DMS79 (cell line): ENCODE measurements at places on chromosomes 1 and 21.

DNA sequence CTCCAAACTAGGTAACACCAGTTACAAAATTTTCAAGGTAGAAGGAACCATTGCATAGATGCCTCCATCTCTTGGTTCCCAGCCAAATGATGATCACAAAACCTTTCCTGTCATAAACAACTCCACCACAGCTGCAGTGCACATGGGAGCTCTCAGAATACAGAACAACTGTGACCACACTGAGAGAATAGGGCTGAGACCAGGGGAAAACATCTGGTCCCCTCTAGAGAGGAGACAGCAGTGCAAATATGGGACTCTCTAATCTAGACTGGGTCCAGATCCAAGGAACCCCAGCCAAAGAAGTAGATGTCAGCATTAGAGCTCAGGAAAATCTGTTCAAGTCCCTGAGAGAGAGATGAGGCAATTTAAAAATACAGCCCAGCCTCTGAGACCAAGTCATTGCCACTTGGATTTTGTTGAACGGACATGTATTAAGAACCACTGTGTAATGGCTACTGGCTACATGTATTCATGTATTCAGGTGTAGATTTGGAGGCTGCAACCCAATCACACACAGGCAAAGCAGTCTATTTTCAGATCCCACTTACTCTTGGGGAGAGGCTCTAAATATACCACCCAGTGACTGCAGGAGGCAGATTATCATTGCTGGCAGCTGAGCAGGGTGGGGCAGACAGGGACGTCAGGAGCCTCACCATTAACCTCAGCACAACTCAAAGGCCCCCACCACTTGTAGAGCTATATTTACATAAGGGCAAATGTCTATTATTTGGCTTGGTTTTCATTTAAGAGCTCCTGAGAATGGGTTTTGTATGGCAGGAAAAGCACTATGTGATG, 7.6 kb upstream of the RXRG start:
- no peak for DNase-seq

DNA sequence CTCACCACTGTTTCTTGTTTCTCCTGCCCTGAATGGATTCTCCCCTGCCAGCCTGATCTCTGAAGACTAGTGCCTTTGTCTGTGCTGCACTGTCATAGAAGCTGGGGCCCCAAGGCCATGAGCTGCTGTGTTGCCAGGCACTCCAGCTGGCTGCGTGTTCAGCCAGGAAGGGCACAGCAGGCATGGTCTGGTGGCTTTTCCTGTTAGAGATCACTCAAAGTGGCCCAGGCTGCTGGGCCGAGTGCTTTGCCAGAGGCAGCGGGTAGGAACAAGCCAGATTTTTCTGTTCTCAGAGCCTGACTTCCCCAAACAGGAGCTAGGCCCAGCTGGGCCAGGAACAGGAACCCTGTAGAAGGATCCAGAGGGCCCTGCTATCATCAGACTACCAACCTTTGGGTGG, 5.2 kb downstream of the ADPRS start:
- DNase-seq: no peak

DNA sequence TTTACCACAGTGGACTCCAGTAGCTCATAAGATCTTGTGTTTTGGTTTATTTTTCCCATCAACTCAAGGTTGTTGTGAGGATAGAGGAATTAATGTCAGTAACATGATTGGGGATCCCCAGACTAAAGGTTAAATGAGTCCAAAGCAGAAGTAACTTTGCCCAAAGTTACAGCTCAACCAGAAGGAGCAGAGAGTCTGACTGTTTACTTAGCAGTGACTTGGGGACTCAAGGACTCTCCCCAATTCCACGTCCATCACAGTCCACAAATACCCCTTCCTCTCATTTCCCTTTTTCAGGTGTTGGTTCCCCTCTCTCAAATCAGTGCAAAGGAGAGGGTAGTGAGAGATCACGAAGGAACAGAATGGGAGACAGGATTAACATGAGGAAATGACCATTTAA, 4.0 kb upstream of the ETV3 start:
- no peak for DNase-seq

DNA sequence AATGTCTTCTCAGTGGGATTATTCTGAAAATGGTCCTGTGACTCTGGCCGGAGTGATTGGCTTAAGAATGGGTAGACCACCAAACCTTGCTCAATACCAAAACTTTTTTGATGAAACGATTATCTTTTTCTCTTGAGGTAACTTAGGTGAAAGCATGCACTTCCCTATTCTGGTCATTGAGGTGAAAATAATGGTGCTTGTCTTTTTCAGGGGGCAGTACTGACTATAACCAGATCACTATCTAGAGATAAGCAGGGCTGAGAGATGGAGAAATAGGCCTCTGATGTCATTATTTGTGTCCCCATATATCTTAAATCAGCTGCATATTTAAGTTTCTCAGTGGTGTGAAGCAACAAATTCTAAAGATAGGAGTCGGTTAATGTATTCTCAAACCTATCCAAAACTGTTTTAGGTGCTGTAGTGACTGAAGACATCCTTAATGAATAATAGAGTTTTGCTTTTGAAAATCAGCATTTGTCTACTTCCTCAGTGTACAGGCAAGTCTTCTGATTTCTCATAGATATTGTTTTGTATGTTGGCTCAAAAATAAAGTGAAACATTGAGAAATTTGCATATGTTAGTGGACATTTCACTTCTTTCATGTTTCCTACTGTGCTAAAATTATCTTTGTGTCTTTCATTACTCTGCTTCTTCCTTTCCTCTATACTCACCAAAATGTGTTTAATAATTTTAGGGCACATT, 735.3 kb upstream of the ADGRL4 start:
- DNase-seq: no peak

- no peak for DNase-seq
These were observed 47.0 kb upstream of the GJA5 start for GRCh38 chr1:147807405-147807804.

GRCh38 chr1:185694081-185694480, 40.1 kb upstream of the HMCN1 start:
- DNase-seq: no peak

- no peak for DNase-seq
These were observed 859.0 kb upstream of the B3GALT2 start for GRCh38 chr1:194045416-194045815.

- no peak for DNase-seq
These were observed 169.0 kb downstream of the SMYD3 start for GRCh38 chr1:246338098-246338497.

GRCh38 chr1:40383488-40384412, 10.2 kb downstream of the SMAP2 start:
- no peak for DNase-seq

- DNase-seq: no peak
These were observed 176.1 kb downstream of the GRIK1 start for GRCh38 chr21:29763674-29764073.

- no peak for DNase-seq
These were observed 853 bp upstream of the RRAGC start for GRCh38 chr1:38860454-38860795.

- DNase-seq: no peak
These were observed 172.7 kb upstream of the ZP4 start for GRCh38 chr1:238063454-238063853.

DNA sequence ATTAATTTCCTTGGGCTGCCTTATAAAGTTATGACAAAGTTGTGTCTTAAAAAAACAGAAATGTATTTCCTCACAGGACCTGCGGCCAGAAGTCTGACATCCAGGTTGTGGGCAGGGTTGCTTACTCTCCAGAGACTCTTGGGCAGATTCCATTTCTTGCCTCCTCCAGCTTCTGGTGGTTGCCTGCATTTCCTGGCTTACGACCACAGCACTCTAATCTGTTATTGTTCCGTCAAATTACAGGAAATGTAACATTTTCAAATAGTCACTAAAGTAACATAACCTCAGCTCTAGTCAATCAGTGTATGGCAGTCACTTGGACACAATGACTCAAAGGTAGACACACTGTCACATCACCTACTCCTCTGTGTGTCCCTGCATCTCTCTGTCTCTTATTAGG, 226.8 kb downstream of the DNAH14 start:
- DNase-seq: no peak

GRCh38 chr1:25996966-25997827, 666 bp downstream of the PAFAH2 start:
- peak; percentile 26 for DNase-seq

DNA sequence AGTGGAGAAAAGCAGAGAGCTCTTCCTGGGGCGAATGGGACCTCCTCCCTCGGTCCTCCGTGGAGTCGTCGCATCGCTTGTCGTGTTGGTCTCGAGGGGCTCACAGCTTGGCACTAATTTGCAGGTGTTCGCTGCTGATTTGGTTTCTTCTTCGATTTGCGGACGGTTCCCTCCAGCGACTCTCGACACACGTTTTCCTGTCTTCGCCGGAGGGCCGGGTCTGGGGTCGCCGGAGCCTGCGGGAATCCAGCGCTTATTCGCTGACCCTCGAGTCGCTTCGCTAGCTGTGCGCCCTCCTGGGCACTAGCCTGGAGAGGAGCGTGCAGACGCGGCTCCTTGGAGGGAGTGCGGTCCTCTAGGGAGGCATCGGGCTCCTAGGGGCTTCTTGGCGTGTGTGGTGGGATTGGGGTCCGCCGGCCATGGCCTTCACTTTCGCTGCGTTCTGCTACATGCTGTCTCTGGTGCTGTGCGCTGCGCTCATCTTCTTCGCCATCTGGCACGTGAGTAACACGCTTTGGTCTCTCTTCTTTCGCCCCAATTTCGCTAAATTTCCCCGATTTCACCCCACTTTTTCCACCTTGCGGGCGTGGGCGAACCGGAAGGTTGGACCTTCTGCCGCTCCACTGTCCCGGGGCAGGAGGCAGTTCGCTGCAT, 766 bp downstream of the CNIH3 start:
- DNase-seq: no peak

DNA sequence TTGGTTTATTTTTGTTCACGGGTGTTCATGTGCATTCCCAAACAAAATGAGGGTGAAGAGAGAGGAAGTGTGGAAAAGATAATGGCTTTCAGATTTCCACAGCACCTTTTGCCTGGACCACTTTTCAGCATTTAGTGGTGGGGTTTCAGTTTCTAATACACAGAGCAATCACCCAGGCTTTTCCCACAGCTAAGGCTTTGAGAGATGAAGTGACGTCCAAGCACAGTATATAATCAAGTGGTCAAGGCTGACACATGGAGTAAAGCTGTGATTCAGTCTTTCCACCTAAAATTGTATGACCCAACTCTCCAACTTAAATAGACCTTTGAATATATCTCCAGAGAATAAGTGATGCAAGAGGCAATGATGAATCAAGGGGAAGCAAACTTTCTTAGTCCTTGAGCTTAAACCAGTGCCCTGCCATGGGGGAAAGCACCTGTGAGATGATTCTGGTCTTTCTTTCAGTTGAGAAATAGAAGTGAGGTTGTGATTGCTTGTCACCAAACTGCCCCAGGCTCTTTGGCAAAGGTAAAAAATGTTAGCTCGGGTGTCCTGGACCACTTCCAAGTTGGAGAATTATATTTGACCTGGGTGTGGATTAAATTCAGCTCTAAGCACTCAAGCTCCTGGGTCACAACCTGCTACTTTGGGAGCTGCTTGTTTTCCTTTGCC, 2.4 kb upstream of the PIK3R3 start:
- DNase-seq: peak; percentile 83

GRCh38 chr1:200724064-200724463, 14.6 kb upstream of the CAMSAP2 start:
- no peak for DNase-seq

GRCh38 chr1:232476538-232476950, 153.4 kb downstream of the SIPA1L2 start:
- DNase-seq: no peak

- no peak for DNase-seq
These were observed 9.4 kb downstream of the CORT start for GRCh38 chr1:10459184-10459583.

- no peak for DNase-seq
These were observed 4.2 kb upstream of the KLHDC8A start for GRCh38 chr1:205360891-205361290.

- DNase-seq: no peak
These were observed 96.1 kb downstream of the SLC35F3 start for GRCh38 chr1:234000557-234001041.

GRCh38 chr1:27357281-27358037, 9.3 kb downstream of the MAP3K6 start:
- no peak for DNase-seq

DNA sequence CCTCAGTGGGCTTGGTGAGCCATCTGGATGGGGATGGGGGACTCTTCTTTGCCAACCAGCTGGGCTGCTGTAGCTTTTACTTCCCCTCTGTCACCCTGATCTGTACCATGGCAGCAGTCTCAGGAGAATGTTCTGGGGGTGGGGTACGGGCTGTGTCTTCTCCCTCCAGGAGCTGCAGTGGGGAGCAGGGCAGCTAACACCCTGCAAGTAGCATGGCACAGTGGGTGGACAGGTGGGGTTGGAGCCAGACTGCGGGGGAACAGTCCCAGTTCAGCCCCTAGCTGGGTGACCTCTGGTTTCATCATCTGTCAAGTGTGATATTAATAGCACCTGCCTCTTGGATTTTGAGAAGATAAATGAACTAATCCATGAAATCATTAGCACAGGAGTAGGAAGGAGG, 3.1 kb downstream of the NFASC start:
- DNase-seq: no peak

- DNase-seq: no peak
These were observed 93.1 kb downstream of the UCHL5 start for GRCh38 chr1:192966073-192966472.
